ENCODE measurements at places on chromosomes 13 and 19. TPM values are rescaled to one million over a fixed set of nuclear protein-coding genes. Genes with fewer than 3 reads are reported as not detected.
A peak's percentile ranks its signal among the peaks of the same experiment; 100 is the strongest.

THSD1 gene
- 1.1 TPM for total RNA-seq

- H3K4me3 ChIP-seq: no peak overlapping the region
- peaks cover 100% of the 10 kb centered on the region for H3K36me3 ChIP-seq
- H3K27ac ChIP-seq: peak overlapping the region; percentile 63
- H3K27me3 ChIP-seq: no peaks in the 10 kb centered on the region
- H3K4me1 ChIP-seq: peaks cover 50% of the 10 kb centered on the region
- DNase-seq: no peak
Measured at GRCh38 chr19:35162471-35163326, 8.2 kb downstream of the FXYD5 start.

GRCh38 chr13:36543671-36544070 lies 111.4 kb downstream of the CCNA1 start:
- no peaks in the 10 kb centered on the region for H3K36me3 ChIP-seq
- DNase-seq: no peak
- no peaks in the 10 kb centered on the region for H3K27me3 ChIP-seq
- no peaks in the 10 kb centered on the region for H3K4me1 ChIP-seq

PEAK3 gene
- 0.14 TPM for total RNA-seq

ZNF154 gene
- 60.6 TPM for total RNA-seq

GRCh38 chr13:44132710-44133109 lies 240.9 kb upstream of the SERP2 start:
- H3K36me3 ChIP-seq: no peaks in the 10 kb centered on the region
- H3K4me1 ChIP-seq: no peaks in the 10 kb centered on the region
- no peak for DNase-seq
- no peak overlapping the region for H3K27ac ChIP-seq
- peaks cover 2% of the 10 kb centered on the region for H3K27me3 ChIP-seq

- H3K4me3 ChIP-seq: no peak overlapping the region
- no peaks in the 10 kb centered on the region for H3K27me3 ChIP-seq
- peaks cover 31% of the 10 kb centered on the region for H3K4me1 ChIP-seq
- no peaks in the 10 kb centered on the region for H3K36me3 ChIP-seq
- no peak for DNase-seq
- peak overlapping the region; percentile 4 for H3K27ac ChIP-seq
Measured at GRCh38 chr13:46656786-46657185, 103.8 kb downstream of the LRCH1 start.

ZNF547 gene
- total RNA-seq: 7.4 TPM

KLK4 gene
- total RNA-seq: not detected

DNA sequence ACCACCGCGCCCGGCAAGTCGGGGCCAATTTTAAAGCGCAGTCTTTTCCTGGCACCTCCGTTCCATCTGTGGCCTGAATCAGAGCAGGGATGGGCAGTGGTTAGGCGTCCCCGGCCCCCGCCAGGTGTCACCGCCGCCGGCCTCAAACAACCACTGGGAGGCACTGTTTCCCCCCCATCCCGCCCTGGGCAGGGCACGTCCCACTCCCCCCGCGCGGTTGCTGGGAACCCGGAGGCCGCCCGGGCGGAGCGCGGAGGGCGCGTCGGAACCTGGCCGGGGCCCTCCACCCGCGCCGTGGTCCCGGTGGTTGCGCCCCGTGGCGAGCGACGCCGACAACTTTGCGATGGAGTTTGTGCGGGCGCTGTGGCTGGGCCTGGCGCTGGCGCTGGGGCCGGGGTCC lies at the start of gene GRIN3B:
Gene GRIN3B, plus strand, starts transcription at position 325 of the 400 bp plus-strand sequence. Its CDS starts 19 bp downstream, at position 344.
- peak within 1 kb of the TSS; percentile 8 for H3K27ac ChIP-seq
- H3K36me3 ChIP-seq: no peaks in the 10 kb centered on the region
- DNase-seq: peak; percentile 63
- peaks cover 10% of the 10 kb centered on the region for H3K4me1 ChIP-seq

DNA sequence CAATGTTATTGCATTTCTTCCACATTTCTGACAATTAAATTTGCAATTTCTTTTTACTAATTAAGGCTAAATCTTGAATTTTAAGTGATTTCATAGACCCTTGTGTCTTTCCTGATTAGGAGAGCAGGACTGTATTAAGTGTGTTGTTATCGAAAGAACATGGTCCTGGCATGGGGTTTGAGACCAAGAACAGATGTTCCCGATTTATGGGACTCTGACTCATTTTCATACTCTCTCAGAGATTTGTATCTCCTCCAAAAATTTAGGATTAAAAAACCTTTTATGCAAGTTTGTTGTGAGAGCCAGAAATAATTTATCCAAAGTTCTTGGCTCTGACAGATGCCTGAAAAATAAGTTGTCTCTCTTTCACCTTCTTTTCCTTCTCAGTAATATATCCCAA lies 589.3 kb upstream of the ARGLU1 start:
- DNase-seq: no peak
- no peak overlapping the region for H3K4me3 ChIP-seq
- H3K36me3 ChIP-seq: no peaks in the 10 kb centered on the region

DNA sequence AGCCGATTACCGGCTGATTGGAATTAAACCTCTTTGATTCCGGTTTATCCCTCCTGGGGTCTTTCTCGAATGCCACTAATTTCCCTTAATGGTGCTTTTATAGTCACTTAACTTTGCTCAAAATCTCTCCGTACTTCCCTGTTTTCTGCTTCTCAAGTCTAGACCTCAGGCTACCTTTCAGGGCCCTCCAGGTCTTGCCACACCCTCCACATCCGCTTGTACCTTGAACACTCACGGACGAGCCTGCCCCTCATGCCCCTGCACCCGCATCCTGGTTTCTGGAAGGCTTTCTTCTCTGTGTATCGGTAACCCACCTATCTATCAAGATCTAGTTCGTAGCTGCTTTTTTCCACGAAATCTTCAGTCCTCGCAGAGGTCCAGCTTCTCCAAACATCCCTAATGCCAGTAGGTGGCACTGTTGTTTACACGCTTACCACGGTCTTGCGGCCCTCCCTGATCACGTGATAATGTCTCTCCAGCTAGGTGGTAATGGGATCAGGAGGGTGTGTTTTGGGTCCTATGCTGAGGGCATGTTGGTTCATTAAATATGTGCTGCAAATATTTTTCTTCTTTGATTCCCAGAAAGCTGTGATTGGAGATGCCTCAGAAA lies 13.8 kb downstream of the ATP12A start:
- H3K4me3 ChIP-seq: no peak overlapping the region
- no peaks in the 10 kb centered on the region for H3K36me3 ChIP-seq
- peaks cover 7% of the 10 kb centered on the region for H3K4me1 ChIP-seq
- no peak overlapping the region for H3K27ac ChIP-seq
- peaks cover 58% of the 10 kb centered on the region for H3K27me3 ChIP-seq

TPM4 gene
- 57.8 TPM for total RNA-seq

LENG9 gene
- 5.2 TPM for total RNA-seq

DNA sequence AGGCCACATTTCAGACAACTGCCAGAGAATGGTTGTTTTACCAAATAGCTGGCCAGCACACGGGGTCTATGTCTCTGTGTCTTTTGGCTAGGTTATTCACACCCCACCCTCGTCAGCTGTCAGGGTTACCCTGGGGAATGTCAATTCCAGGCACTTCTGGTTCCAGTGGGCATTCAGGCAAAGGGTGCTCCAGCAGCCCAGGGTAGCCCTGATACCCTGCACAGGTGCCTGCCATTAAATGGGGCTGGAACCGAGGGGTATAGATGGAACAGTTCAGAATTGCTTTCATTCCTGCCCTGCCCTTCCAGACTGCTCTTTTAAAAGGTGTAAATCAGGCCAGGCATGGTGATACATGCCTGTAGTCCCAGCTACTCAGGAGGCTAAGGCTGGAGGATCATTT lies 43.2 kb upstream of the HOMER3 start:
- no peak overlapping the region for H3K4me3 ChIP-seq
- no peak overlapping the region for H3K27ac ChIP-seq
- no peak for DNase-seq
- H3K4me1 ChIP-seq: no peaks in the 10 kb centered on the region
- H3K36me3 ChIP-seq: no peaks in the 10 kb centered on the region
- peaks cover 14% of the 10 kb centered on the region for H3K27me3 ChIP-seq

GRCh38 chr19:47637550-47637949 lies 28.6 kb downstream of the BICRA start:
- H3K4me1 ChIP-seq: peaks cover 26% of the 10 kb centered on the region
- no peak overlapping the region for H3K27ac ChIP-seq
- H3K36me3 ChIP-seq: no peaks in the 10 kb centered on the region
- H3K27me3 ChIP-seq: no peaks in the 10 kb centered on the region
- no peak overlapping the region for H3K4me3 ChIP-seq

CHMP2A gene
- total RNA-seq: 59.2 TPM

- no peaks in the 10 kb centered on the region for H3K4me1 ChIP-seq
- H3K27me3 ChIP-seq: peaks cover 27% of the 10 kb centered on the region
- H3K36me3 ChIP-seq: no peaks in the 10 kb centered on the region
Measured at GRCh38 chr19:14676762-14677161, 2.1 kb upstream of the ADGRE3 start.

DNA sequence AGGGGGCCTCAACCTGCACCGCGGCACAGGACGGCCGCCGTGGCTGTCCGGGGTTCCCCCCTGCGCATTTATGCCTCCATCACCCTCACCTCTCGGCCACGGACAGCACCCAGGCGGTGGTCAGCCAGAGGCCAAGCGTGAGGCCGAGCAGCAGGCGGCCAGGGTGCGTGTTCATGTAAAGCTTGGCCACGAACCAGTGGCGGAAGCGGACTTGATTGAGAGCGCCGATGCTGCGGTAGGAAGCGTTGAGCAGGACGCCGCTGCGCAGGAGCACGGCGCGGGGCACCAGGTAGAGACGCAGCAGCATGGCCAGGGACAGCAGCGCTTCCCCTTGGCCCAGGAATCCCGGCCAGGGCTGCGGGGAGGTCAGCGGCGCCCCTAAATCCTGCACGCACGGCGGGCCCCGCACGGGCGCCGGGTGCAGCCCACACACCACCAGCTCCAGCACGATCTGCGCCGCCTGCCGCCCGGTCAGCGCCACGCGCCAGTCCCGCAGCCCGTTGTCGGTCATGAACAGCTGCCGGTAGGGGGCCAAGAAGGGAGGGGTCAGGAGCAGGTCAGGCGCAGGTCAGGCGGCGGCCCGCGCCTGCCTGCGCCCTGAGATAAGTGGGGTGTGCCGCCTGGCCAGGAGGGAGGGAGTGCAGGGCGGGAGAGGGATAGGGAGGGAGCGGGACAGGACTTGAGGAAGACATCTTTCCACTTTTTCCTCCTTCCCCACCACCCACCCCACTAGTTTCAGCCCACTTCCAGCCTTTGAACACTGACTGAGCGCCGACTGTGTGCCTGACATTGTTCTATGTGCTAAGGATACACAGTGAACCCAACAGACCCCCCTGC lies 6.5 kb downstream of the KCNN4 start:
- H3K4me1 ChIP-seq: peaks cover 42% of the 10 kb centered on the region
- no peaks in the 10 kb centered on the region for H3K36me3 ChIP-seq
- DNase-seq: no peak

CLEC11A gene
- 12.4 TPM for total RNA-seq

CYP4F2 gene
- not detected for total RNA-seq

FAM216B gene
- not detected for total RNA-seq

DNA sequence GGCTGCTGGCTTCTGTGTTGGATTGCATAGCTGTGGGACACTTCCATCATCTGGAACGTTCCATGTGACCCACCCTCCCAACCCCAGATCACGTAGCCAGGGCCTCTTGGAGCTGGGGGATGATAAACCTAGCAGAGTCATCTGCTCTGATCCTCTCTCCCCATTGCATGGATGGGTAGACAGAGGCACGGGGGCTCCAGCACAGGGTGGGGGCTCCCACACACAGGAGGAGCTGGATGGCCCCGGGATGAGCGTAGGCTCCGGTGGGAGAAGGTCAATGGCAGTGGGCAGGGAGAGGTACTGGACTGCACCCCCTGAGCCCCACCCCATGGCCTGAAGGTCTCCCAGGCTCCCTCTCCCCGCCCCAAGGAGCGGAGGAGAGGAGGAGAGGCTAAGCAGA lies 25.4 kb downstream of the ATP8B3 start:
- H3K36me3 ChIP-seq: no peaks in the 10 kb centered on the region
- no peak overlapping the region for H3K4me3 ChIP-seq
- H3K4me1 ChIP-seq: no peaks in the 10 kb centered on the region
- peaks cover 20% of the 10 kb centered on the region for H3K27me3 ChIP-seq
- DNase-seq: no peak

DNA sequence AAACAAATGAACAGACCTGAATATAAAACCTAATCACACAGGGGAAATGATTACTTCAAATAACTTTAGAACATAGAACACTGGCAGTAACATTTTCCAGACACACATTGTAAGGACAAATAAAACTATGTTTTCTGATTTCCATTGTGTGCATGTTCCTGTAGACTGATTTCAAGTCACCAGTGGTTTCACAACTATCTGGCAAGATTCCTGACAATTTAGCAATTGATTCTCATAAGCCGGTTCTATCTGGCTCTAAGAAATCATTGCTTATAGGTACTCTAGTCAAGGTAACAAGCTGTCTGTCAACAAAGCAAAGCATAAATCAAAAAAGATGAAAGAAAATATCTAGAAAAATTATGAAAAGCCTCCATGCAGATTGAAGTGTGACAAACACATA lies 19.6 kb upstream of the PCCA start:
- peaks cover 4% of the 10 kb centered on the region for H3K27me3 ChIP-seq
- H3K4me3 ChIP-seq: no peak overlapping the region
- H3K27ac ChIP-seq: no peak overlapping the region
- no peak for DNase-seq
- H3K36me3 ChIP-seq: no peaks in the 10 kb centered on the region
- no peaks in the 10 kb centered on the region for H3K4me1 ChIP-seq

PGLYRP1 gene
- total RNA-seq: not detected

GRCh38 chr19:50556282-50557008 lies 11.8 kb downstream of the LRRC4B start:
- peak; percentile 80 for DNase-seq
- H3K27ac ChIP-seq: no peak overlapping the region
- peaks cover 17% of the 10 kb centered on the region for H3K4me1 ChIP-seq
- peaks cover 9% of the 10 kb centered on the region for H3K36me3 ChIP-seq

ZNF790 gene
- total RNA-seq: 20.6 TPM
